ENCODE measurements at places on chromosomes 1 and 21.

- DNase-seq = no peak
Measured at GRCh38 chr1:167997037-167997575, 60.2 kb upstream of the MPC2 start.

DNA sequence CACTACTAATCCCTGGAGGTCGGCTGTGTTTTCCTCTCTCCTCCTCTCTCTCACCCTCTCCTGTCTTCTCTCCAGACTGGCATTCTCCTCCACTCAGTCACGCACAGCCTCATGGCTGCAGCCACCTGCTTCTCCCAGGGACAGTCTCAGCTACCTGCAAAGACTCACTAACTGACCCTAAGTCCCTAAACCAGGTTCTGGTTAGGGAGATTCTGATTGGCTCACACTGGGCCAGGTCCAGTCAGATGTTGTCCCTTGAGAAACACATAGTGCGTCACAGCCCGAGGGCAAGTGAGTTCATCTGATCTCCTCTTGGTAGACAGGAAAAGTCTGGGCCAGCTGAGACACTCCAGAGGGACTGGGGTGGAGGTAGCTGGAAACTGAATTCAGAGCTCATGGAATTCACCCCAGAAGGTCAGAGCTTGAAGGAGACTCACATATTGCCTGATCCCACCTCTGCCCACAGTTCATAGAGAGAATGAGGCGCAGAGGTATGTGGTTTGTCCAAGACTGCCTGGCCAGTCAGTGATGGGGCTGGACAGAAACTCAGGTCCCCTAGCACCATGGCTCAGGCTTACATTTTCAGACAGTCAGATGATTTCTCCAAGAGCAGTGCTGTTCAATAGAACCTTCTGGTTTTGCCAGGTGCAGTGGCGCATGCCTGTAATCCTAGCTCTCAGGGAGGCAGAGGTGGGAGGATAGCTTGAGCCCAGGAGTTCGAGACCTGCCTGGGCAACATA is 40.4 kb upstream of the RPL11 start:
- no peak for DNase-seq

DNA sequence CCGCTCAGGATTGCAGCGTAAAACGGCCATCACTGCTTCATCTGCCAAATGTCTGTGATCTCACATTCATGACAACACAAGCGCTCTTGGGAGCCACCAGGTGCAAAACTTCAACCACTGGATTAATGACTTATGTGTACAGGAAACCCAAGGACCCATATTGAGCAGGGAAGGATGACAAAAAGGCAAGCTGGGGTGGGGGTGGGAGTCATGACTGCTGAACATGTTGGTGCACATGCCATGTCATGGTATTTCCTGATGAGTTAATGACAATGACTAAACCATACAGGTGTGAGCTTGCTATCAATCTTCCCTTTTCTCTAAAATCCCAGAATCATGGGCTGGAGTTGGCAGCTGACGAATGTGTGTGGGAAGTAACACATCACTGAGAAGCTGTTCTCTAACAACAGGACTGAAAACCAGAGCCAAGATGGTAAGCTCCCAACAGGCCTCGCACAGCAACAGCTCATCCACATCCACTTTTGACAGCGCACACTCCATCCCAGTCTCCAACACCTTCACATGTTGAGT is 3.1 kb upstream of the SH2D5 start:
- DNase-seq = no peak

GRCh38 chr1:183699616-183700160 is 46.6 kb upstream of the APOBEC4 start:
- DNase-seq = no peak

DNA sequence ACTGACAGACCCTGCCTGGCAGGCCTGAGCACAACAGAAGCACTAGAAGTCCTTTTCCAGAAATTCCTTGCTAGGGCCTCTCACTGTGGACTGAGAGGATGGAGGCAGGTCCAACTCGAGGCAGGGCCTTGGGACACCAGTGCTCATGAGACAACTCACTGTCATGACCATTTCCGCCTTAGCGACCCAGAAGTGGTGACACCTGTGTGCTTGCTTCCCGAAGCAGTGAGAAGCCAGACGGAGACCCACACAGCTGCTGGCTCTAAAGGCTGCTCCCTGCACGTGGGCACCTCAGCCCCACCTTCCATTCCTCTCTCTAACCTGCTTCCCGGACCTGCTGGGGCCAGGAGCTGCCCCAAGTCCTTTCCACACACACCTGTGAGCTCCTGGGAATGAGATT is 33.0 kb downstream of the KCNC4 start:
- DNase-seq = no peak

DNA sequence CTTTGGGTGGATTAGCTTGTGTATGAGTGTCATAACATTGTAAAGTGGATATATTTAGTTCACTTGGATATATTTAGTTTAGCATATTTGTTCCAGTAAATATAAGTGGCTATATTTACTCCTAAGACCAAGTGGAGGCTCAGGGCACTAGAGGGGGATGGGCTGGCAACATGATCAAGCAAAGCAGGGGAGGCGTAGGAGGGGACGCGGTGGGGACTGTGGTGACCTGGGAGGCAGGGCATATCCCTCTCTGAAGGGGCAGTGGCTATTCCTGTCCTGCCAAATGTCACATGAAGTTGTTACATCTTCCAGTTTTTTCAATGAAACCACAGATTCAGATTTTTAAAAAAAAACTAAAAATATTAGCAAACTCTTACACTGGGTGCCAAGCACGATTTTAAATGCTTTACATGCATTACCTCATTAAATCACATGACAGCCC is 51.9 kb upstream of the EDN2 start:
- DNase-seq = no peak

GRCh38 chr1:8816831-8817411 is 519 bp downstream of the RERE start:
- no peak for DNase-seq
